ENCODE measurements at places on chromosomes 5 and 9.

GRCh38 chr9:89991204-89991790, 386.5 kb downstream of the GADD45G start:
- DNase-seq, result no peak

DNA sequence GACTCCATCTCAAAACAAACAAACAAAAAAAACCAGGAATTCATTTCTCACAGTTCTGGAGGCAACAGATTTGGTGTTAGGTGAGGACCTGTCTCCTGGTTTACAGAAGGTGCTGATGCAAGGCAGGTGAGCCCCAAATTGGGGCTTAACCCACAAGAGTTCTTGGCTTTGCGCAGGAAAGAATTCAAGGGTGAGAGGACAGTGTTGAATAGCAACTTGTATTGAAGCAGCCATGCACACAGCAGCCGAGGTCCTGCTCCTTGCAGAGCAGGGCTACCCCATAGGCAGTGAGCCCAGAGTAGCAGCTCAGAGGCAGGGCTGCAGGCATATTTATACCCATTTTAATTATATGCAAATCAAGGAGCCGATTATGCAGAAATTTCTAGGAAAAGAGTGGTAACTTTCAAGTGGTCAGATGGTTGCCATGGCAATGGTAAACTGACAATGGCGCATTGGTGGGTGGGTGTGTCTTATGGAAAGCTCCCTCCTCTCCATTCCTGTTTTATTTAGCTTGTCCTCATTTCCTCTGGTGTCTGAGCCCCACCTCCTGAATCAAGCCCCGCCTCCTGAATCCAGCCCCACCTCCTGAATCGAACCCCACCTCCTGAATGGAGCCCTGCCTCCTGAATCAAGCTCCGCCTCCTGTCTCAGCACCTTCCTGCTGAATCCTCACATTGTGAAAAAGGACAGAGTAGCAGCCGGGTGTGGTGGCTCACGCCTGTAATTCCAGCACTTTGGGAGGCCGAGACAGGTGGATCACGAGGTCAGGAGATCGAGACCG, 34.5 kb upstream of the COL5A1 start:
- DNase-seq, result no peak

GRCh38 chr9:28547527-28547926, 974.2 kb upstream of the C9orf72 start:
- no peak for DNase-seq

DNA sequence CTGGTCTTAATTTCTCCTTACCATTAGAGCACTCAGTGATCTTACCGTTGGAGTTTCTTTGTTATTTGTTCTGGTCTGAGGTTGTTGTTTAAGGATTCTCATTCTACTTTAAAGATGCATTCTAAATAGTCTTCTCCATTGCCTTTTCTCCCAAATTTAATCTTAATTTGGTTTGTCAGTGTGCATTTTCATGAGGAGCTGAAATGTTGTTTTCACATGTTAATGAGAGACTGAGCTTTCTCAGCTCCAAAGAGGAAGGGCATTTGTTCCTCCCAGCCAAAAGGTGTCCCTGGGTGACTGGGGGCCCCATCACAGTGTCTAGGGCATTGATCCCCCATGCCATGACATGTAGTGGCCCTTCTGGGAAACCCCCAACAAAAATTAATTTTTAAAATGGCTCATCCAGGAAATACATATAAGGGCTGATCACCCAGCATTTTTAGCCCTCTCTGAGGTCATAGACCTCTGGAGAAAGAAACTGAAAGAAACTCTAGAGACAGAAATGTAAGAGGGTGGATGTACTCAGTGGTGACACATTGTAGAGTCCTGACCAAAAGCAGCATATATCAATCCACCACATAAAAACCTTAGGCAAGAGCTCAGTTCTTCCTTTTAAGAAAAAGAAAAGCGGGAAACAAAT, 240.4 kb upstream of the RAI14 start:
- no peak for DNase-seq

- DNase-seq, result no peak
Observed at GRCh38 chr9:34463098-34463900, 4.7 kb downstream of the DNAI1 start.

DNA sequence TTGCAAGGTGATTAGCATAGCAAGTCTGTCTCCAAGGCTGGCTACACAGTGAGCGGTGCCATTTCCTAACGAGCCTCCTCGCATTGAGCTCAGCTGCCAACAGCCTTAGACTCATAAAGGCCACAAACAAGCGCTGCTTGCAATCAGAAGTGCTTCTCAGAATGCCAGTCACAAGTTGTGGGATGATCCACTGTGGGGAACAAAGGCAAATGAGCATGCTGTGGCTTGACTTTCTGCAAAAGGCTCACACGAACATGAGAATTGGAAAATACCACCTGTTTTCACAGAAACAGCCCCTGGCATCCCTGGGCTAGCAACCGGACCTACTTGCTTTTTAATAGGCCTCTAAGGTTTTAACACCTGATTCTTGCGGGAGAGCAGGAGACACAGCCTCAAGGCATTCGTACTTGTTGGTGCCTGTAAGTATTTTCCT, 215.5 kb downstream of the FANCC start:
- DNase-seq, result no peak

GRCh38 chr9:128098297-128099230, 29.0 kb downstream of the PTGES2 start:
- DNase-seq, result no peak

DNA sequence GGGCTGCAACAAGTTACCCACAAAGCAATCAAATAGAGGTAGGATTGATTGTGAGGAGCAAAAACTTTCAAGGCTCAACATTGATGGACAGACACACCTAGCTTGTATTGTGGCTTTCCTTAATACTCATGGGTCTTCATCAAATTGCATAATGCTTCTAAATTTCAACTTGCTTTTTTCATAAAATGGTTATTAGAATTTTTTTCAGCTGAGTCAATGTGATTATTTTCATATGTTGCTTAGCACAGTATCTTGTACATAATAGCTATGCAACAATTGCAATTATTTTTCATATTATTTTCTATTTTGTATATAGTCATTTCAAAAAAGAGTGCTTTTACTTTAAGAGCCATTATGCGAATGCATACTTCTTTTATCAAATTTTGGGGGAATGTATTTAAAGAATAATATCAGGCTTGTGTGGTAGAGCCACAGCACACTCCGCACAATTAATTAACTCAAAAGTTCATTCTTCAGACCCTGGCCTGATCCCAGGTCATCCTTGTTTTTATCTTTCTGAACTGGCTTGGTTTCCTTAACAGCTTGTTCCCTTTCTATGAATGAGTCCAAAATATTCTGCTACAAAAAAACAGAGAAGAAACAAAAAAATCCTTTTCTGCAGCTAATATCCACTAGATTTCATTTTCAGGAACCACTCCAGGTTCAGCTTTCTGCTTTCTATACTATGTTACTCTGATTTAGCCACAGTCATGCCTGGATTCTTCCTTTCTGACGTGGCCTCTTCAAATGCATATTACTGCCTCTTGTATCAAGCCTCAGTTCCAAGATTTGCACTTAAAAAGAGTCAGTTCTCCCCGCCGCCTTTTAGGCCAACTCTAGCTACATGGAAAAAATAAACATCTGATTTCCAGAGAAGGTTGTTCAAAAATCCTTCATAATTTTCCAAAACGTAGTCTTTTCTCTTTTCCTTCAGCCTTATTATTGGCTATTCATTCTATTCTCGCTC, 45.3 kb upstream of the CDH9 start:
- DNase-seq, result no peak

GRCh38 chr9:130860458-130861316, 25.6 kb downstream of the ABL1 start:
- no peak for DNase-seq

- no peak for DNase-seq
Observed at GRCh38 chr9:27848315-27848714, 275.0 kb upstream of the C9orf72 start.

- no peak for DNase-seq
Observed at GRCh38 chr5:6634788-6635430, 1.7 kb downstream of the SRD5A1 start.

DNA sequence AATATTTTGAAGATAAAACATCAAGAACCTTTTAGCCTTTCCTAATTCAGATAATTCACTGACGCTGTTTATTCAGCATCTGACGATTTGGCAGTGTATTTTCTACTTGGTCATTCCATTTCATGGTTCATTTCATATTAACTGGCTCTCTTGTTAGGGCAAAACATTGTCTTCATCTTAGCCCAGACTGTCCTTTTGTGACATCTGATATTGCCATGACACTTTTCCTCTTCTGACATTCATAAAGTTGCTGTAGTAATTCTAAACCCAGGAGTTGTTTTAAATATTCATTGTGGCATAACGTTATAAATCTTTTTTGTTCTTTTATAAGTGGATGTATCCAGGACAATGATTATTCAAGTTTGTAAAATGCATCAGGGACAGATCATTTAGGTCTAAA, 1.8 kb downstream of the SCAMP1 start:
- no peak for DNase-seq

- no peak for DNase-seq
Observed at GRCh38 chr5:175542232-175542965, 64.0 kb downstream of the SFXN1 start.

GRCh38 chr5:56309262-56309826, 76.2 kb upstream of the ANKRD55 start:
- DNase-seq, result no peak

- no peak for DNase-seq
Observed at GRCh38 chr5:97135868-97136267, 6.5 kb downstream of the LIX1 start.

- DNase-seq, result no peak
Observed at GRCh38 chr9:34163434-34163833, 15.4 kb upstream of the UBAP1 start.

GRCh38 chr5:77262697-77263096, 52.2 kb downstream of the PDE8B start:
- no peak for DNase-seq

GRCh38 chr5:180950291-180950949, 38.2 kb upstream of the BTNL3 start:
- no peak for DNase-seq

GRCh38 chr9:15461056-15461455, 38.4 kb downstream of the SNAPC3 start:
- no peak for DNase-seq

DNA sequence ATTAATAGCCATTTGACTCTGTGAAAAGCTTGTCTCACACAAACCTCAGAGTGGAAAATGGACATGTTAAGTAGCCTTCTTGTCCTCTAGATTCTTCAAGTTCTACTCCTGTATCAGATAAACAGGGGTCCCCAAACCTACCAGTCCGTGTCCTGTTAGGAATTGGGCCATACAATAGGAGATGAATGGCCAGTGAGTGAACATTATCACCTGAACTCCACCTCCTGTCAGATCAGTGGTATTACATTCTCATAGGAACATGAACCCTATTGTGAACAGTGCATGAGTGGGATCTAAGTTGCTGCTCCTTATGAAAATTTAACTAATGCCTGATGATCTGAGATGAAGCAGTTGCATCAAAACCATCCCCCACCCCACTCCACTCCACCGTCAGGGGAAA, 136.3 kb downstream of the TMEM232 start:
- no peak for DNase-seq

DNA sequence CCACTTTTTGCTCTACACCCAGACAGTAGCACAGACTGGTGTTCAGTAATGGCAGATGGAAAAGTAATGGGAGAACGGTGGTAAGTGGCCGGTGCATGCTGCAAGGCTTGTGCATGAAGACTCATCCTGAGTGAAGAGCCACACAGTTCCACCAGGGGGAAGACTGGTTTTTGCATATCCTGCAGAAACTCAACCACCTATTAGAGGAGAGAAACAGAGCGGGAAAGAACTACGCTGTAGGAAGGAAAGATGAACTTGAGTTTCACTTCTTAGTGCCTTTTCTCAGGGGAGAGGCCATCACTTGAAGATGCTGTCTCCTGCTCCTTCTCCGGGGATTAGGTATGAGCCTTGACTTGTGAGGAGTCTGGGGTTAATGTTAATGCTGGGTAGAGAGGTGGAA, 9.4 kb upstream of the PRSS3 start:
- no peak for DNase-seq

All from activated naive CD4-positive, alpha-beta T cell (primary cell).